ENCODE measurements at places on chromosomes 3 and 15.

- no peak for DNase-seq
Measured at GRCh38 chr3:81513591-81513990, 247.9 kb downstream of the GBE1 start.

GRCh38 chr3:47782446-47783308, 984 bp upstream of the SMARCC1 start:
- no peak for DNase-seq

- DNase-seq: no peak
Measured at GRCh38 chr3:157530637-157531300, 27.6 kb upstream of the VEPH1 start.

DNA sequence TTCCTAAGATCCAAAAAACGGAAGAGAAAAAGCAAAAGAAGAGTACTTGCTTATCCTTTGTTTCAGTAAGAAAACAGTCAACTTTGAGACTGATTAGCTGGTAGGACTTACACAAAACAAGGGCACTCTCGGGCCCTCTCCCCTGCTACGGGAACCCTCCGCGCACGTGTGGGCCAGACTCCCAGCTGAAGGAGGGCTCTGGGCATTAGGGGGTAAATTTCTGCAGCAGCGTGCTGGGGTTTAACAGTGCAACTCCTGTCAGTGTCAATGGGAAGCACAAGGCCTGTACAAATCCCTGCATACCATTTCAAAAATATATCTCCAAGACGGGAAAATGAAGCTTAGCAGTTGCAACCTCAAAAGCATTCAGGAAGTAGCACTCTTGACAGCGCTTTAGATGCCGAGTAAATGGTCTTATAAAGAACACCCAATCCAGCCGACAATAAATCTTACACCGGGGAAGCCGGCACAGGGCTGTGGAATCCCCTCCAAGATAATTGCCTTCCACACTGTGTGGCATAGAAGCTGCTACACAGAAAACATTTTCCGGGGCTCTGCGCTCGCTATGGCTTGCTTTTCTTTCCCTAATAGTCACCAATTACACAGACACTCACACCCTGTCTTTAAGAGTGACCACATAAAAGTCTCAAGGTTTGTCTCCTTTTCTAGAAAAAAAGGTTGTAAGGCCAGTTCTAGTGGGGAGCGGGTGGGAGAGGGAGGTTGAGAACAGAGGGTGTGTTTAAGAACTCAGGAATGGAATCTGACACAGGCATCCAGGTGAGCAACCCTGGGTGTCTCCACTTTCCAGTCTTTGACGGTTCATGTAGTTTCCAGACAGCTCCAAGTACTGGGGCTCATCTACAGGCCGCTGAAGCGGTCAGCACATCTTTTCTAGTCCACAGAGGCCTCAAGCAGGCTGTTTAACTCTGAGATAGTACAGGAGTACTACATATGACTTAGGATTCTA, 512.7 kb downstream of the FOXP1 start:
- no peak for DNase-seq

GRCh38 chr15:31869686-31870307, 160.5 kb upstream of the CHRNA7 start:
- no peak for DNase-seq

DNA sequence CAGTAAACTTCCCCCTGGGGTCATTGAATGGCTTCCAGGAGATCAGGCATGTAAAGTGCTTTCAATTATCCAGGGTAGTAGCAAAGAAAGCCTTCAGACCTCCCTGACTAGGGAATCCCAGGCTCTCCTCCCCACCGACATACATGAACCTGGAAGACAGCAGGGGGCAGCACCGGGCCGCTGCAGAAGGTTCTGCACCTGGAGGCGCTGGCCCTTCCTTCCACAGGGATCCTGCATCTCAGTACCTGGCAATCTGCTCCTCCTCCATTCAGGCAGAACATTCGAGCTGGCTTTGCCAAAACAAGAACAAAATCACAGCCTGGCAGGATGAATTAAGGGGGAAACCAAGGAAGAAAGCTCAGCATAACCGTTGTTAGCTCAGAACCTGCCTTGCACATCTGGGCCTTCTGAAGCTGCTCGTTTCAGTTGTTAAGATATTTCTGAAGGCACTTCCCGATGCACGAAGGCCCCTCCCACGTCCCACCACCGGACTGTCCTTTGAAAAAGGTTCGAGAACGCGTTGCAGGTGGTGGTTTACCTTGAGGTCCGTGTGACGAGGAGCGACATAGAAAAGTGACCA, 237.7 kb downstream of the SLCO3A1 start:
- DNase-seq: no peak

GRCh38 chr3:145224886-145225285, 936.1 kb downstream of the PLOD2 start:
- no peak for DNase-seq

- DNase-seq: no peak
Measured at GRCh38 chr15:82730022-82730530, 20.4 kb upstream of the AP3B2 start.

DNA sequence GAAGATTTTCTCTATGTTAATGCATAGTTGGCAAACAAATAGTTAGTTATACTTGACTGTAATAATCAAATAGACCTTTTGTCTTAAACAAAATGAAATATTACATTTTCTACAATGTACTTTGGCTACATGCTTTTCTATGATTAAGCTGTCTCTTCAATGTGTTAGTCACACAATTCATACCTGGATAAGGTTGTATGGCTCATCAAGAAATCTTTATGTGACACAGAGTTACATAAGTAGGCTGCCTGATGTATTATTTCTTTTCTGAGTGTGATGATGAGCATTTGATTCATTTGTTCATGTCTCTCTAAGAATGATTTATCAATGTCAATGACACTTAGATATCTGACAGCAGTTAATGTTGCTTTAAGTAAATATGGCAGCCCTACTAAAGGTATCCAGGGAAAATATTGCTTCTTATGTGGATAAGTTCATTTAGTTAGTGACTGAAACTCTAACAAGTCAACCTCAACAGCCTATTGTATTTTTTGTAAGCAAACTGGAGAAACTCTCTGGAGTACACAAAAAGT, 157.4 kb upstream of the SOX2 start:
- no peak for DNase-seq

DNA sequence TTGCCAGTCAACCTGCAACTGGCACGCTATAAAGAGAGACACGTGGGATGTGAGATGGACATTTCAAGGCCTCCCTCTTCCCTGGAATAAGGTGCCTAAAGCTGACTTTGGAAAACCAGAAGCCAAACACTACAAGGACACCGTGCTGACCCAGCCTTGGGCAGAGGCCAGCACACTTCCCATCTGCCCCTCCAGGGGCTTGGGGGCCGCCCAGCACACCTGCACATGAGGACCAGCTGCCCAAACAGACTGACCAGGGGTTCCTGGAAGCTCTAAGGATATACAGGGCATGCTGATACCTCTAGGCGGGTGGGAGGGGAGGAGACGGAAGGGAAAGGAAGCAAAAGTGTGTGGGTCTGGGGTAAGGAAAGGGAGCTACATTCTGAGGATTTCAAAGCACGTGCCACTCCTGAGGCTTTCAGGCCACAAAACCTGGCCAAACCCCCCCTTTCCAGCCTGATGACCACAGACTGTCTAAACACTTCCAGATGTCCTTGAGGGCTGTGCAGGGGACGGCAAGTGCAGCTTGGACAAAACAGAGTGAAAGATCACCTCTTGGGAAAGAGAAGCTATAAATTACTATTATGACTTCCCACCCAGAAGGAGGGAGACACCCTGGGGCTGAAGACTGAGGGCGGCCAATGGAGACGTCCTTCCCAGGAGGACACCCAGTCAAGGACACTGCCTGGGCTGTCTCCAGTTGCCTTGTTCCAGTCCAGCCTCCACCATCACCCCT, 57.9 kb downstream of the ADCY5 start:
- DNase-seq: no peak

DNA sequence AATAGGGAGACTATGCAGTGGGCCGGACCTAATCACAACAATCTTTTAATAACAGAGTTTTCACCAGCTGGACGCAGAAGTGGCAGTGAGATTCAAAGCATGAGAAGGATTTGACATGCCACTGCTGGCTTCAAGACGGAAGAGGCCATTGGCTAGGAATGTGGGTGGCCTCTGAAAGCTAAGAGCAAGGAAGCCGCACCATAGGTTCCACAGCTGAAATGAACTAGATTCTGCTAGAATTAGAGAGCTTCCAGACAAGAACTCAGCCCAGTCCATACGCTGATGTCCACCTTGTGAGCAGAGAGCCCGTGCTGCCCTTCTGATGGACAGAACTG, 6.9 kb upstream of the NCBP2 start:
- DNase-seq: no peak

DNA sequence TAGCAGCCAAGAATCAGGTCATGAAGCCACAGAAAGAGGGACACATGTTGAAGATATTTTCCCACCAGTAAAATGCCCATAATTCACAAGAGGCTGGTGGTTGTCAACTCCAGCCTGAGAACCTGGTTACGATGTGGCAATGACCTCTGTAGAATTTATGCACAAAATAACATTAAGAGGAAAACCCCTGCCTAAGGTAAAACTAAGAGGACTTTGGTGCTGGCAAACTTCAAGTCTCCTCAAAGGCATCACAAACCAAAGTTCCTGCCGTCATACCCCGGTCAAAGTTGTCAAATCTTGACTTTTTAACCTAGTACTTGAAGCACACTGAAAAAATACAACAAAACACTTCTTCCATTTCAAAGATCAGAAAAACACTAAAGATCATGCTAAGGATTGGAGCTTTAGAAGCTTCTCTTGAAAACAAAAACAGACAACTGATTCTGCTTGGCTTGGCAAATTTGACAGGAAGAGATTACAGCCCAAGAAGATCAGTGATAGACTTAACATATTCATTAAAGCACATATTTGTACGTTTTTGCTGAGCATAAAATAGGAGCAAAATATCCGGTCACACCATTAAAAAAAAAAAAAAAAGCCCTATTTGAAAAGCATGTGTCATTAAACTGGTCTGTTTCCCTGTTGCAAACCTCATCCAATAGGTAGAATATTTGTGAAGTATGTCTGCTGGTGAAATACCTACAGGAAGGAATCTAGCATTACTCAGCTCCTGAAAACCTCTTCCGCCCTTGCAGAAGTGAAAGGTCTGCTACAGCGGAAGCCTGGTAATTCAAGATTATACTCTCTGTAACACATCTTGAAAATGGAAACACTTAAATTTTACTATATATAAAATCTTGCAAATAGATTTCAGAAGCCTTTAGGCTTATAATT, 22.8 kb downstream of the EIF4E3 start:
- DNase-seq: peak; percentile 53

Measured in CD4-positive, alpha-beta T cell treated with Interleukin-4 for 1 hour (primary cell).